ENCODE measurements at places on chromosomes 2 and 18.

GRCh38 chr2:45233301-45233700 lies 224.0 kb upstream of the SIX2 start:
- DNase-seq = no peak

DNA sequence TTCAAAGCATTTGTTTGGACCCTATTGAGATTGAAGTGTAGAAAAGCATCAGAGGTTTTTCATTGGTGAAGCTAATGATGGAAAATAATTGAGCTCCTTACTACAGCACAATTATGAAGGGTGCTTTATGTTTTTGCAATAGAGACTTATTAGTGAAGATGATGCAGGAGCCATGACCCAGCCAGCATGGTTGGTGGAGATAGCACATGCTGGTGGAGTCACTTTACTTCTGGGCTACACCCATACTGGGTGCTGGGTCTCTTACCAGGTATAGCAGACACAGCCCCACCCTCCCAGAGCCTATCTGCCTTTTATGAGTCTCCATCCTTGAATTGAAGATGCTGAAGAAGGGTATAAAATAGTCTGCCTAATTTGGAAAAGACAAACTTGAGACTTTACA lies 3.6 kb downstream of the ACP1 start:
- no peak for DNase-seq

GRCh38 chr18:77206676-77207374 lies 42.8 kb upstream of the GALR1 start:
- no peak for DNase-seq

- DNase-seq = no peak
These were observed 2.2 kb downstream of the UBXN4 start for GRCh38 chr2:135743860-135744259.

DNA sequence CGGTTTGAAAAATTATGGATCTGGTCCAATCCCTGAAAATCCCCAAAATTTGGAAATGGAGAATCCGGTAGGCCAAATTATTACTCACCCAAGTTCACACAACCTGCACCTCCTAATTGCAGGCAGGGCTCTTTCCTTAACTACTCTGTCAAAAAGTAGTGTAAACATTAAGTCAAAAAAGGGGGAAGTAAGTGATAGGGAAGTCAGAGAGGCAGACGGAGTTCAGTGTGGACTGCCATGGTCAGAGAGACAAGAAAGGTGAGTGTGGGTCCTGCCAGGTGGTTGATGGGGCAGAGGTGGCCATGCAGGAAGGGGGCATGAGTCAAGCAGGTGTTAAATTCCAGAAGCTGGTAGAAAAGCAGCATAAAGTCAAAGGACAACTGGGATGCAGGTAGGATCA lies 104.7 kb upstream of the STPG4 start:
- no peak for DNase-seq

- no peak for DNase-seq
These were observed 122.5 kb upstream of the WDR75 start for GRCh38 chr2:189318761-189319160.

DNA sequence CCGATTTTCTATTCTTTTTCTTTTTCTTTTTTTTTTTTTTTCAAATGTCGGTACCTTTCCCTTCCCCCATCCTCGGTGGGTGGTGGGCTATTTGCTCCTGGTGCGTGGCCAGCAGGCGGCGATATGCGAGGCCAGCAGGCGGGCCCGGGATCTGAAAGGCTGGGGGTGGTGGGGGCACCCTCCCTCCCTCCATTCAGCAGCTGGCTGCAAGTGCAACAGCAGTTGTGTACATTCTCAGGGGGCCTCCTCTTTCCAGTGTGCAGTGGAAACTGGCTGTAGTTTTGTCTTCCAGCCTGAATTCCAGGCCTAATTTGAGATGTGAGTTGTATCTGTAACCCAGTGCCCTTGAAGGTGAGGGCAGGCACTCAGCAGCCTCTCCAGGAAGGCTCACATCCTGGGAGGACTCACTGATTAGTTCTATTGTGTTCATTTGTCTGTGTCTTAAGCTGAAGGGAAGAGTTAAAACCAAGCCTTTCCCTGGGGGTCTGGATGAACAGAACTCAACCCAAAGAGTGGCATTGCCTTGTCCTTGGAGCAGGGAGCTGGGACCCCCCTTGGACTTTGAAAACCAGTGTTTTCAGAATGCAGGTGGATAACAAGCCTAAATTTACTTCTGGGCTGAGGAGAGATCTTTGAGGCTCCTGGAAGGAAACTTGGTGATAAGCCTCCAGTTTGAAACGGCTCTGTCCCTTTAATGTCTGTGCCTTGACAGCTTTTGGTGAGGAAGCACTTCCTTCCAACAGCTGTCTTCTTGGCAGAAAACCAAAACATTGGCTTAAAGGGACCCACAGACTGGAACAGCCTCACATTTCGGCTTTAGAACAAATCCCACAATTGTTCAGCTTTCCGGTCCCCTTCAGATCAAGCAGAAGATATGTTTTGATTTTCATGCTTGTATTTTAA lies 3.3 kb downstream of the MYCN start:
- DNase-seq = no peak

GRCh38 chr2:21277068-21278056 lies 153.6 kb downstream of the TDRD15 start:
- DNase-seq = no peak

DNA sequence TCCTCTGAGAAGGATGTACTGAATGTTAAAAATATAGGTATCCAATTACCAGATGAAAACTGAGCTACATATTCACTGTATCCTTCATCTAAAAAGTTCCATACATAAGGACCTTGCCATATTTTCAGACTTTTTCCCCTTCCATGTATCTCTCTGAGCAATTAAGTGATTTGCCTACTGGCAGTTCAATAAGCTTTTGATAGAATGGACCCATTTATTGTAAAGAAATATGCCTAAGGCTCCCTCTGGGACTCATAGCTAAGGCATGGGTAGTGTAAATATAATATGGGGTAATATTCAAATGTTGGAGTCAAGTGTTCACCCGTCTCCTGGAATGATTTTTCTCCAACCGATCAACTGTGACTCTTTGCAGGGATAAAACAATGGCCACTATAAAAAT lies 135.4 kb upstream of the FSHR start:
- no peak for DNase-seq

DNA sequence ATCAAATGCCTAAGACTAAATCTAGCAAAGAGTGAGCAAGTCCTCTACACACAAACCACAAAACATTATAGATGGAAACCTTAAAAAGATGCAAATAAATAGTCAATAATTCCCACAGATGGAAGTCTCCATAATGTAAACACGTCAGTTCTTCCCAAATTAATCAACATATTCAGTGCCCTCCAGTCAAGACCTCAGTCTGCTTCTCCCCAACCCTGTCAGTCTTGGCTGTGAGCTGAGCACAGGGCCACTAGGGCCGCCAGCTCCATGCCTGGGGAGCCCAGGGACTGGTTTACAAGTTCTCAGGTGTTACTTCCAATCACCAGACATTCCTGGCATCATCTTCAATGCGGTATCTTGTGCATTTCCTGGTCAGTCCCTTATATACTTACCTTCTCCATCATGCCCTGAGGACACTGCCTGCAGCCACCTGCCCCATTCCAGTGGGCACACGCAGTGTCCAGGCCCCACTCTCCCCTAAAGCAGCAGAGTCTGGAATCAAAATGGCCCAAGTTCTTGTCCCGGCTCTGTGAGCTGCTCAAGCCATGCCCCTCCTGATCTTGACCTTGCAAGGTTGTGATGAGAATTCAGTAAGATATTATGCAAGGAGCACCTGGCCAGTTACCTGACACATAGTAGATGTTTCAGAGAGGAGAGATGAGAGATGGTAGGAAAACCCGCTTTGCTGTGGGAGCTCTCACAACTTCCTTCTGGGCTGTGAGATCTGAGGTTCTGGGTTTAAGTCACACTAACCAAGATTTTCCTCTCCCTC lies 207.9 kb upstream of the RAB6C start:
- DNase-seq = peak; percentile 51

- DNase-seq = no peak
These were observed 66.1 kb downstream of the LRRFIP1 start for GRCh38 chr2:237693291-237693994.

GRCh38 chr18:297936-298335 lies 30.1 kb upstream of the THOC1 start:
- DNase-seq = no peak

GRCh38 chr2:107698861-107699260 lies 127.8 kb upstream of the RGPD4 start:
- no peak for DNase-seq

DNA sequence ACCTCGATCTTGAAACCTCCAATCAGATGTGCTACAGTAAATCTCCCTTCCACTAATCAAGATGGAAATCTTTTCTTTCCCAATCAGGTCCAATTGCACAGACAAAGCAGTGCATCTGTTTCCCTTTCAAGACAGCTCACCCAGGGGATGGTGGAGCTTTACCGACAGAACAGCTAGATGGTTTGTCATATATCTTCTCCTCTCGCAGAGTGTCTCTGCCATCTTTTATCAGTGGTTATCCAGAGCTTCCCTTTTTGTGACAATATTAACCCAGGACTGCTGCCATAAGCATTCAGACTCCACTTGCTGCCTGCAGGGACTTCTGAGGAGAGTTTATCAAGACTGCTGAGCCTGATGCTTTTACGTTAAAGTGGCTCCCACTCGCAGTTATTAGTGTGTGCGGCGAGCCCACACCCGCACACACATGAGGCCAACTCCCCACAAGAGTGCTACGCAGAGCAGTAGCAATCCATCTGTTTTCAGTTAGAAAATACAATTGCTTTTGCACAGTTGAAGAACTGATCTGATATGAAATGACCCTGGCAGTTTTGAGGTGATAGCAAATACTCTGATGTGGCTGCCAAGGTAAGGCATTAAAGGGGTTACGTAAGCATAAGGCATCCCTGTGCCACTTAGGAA lies 398.9 kb downstream of the NCKAP5 start:
- no peak for DNase-seq

DNA sequence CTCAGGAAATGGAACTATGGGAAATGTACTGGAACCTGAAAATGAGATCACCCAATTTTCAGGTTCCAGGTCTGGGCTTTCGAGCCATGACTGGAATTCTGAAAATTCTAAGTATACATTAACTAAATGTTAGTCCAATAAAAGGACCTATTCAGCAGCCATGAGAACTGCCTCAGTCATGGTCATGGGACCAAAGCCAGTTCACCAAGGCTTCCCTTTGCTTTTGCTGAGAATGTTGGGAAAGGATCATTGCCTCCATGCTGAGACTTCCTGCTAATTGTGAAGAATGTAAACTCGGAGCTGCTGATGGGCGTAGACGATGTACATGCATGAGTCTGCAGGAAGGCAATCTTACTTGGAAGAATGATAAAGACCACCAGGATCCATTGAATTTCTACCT lies 624.4 kb upstream of the SOX11 start:
- no peak for DNase-seq

GRCh38 chr18:1075322-1075721 lies 170.7 kb downstream of the ADCYAP1 start:
- no peak for DNase-seq

DNA sequence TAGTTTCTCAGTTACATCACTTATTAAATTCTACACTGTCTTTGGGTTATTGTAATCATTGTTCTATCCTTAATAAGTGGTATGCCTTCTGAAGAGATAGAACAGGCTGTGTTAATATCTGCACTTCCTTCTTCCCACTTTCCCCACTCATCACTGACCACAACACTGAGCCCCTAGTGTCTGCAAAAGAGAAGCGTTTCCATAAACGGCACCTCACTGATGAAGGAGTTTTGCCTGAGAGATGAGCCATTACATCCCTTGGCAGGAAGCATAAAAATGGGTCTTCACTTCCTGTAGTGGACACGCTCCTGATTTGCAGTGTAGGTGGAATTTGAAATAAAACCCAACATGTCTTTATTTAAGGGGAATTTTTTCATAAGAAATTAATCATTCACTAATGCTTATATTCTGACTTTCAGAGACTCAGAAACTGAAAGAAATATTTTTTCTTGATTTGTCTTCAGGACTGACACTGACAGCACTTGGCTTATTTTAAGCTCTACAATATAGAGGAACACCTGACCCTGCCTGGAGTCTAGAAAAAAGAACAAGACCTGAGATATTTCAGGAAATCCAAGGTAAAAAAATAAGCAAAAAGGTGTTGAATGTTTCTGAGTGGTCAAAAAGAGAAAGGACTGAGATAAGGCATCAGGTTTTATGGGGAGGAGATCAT lies 275.3 kb downstream of the RAD51AP2 start:
- no peak for DNase-seq

DNA sequence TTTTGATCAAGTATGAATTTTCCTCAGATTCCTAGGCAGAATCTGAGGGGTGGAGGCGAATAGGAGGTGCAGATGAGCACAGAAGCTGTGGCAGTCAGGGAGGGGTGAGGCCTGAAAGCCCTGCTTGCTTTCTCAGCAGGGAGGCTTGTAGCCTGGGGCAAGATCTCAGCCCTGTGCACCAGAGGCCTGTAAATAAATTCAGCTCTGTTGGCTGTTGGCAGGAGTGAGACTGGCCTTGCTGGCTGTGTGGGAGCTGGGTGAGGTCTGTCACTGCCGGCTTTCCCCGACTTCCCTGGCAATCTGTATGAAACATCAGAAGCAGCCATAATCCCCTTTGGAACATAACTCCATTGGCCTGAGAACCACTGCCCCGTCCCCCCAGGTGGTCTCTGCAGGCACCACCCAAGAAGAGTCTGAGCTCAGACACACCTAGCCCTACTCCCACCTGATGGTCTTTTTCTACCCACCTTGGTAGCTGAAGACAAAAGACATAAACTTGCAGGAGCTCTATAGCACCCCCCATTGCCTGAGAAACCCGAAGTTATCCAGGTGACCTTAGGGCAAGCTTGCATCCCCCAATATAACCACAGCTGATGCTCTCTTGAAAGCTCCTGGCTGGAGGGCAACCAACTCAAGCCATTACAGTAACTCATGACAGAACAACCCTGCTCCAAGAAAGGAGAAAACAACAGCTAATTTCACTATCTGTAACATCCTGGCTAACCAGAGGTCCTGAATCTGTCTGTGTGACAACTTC lies 32.3 kb downstream of the EVA1A start:
- DNase-seq = no peak

- peak; percentile 53 for DNase-seq
These were observed 58.5 kb downstream of the SMAD7 start for GRCh38 chr18:48892146-48892855.

DNA sequence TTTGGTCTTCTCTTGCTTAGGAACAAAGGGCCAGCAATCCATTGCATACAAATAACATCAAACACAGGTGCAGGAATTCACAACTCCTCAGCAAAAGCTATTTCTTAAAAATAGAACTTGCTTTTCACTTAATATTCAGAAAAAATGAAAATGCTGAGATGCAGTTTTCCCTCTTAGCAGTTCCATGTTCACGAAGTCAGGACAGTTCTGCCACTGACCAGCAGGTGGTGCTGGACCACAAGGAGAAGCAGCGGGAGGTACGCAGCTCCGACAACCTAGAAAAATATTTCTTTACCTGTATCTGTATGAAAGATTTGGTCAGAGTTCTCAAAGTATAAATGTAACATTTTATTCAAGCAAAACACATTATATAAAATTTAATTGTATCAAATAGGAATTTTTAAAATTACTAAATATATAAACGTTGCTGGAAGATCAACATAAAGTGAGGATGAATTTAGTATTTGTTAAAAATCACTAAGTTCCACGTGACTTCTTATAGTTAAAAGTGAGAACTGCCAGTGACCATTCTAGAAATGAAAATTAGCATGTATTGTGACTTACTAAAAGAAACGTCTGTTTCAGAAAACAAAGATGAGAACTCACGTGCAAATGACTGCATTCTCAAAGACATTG lies 48.8 kb downstream of the ADNP2 start:
- no peak for DNase-seq

Measured in cardiac septum (tissue), 1 donor.